ENCODE measurements at places on chromosomes 2 and 18. TPM values are rescaled to one million over a fixed set of nuclear protein-coding genes. Genes with fewer than 3 reads are reported as not detected.

The MROH2A gene
- not detected for total RNA-seq

The ALKAL2 gene
- 2.0 TPM for total RNA-seq

DNA sequence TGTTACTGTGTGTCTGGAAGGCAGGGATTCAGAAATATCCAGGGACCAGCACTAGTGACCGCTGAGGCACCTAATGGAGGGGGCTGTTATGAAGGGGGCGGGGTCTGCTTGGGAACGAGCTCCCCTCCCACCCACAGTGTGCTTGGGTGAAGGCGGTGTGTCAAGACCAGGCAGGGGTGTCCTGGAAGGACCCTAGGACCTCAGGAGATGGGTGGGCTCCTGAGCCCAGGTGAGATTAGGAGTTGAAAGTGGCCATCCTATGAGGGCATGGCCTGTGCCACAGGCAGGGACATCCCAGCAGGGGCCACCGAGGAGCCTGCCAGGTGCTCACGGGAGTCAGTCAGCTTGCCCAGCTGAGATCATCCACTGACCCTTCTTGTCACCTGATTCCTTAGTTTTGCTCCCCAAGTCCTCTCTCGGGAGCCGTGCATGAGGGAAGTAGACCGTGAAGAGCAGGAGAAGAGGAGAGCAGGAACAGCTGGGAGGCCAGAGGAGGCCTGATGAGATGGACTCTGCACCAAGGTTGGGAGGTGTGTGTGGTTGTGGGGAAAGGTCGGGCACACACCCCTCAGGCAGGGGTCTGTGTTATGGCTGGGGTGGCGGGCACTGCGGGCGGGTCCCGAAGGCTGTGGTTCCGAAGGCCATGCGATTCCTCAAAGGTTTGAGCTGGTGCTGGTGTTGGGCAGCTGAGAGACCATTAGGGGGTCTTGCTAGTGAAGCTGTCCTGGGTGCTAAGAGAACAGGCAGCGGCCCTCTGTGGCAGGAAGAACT is 180.9 kb upstream of the HS6ST1 start:
- DNase-seq = no peak

- DNase-seq = no peak
These were observed 197.3 kb downstream of the SH3RF3 start for GRCh38 chr2:109326306-109326705.

The UGT1A10 gene
- total RNA-seq = not detected

All from Caki2 (cell line).